ENCODE measurements at places on chromosomes 4 and X.

DNA sequence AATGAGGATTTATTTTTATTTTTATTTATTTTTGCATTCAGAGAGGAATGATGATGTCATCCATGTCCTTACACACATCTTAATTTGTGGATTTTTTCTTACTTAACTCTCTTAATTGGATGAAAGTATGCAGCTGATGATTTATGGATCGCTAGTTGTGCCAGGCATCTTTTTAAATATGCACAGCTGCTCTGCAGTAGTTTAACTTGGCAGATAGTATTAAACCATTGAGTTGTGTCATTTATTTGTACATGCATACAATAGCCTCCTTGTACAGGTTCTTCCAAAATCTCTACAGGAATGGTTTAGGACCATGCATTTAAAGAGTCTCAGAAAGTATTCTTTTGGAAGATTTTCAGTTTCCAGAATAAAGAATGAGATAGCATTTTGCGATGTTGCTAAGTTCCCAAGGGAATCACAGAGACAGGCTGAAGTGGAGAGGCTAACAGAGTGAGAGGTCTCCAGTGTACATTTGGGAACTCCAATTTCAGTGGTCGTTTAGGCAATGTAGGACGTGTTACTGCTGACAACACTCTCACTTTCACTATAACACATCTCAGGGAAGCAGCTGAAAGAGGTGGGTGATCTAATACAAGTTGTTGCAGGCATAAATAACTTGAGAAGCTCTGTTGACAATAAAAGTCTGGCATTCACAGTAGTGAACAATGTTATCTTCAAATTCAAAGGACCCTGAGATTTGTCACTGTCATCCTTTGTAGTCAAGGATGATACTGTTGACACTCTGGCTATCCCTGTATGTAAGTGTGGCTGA is 49.9 kb upstream of the SCRG1 start:
- DNase-seq, result peak; percentile 66

DNA sequence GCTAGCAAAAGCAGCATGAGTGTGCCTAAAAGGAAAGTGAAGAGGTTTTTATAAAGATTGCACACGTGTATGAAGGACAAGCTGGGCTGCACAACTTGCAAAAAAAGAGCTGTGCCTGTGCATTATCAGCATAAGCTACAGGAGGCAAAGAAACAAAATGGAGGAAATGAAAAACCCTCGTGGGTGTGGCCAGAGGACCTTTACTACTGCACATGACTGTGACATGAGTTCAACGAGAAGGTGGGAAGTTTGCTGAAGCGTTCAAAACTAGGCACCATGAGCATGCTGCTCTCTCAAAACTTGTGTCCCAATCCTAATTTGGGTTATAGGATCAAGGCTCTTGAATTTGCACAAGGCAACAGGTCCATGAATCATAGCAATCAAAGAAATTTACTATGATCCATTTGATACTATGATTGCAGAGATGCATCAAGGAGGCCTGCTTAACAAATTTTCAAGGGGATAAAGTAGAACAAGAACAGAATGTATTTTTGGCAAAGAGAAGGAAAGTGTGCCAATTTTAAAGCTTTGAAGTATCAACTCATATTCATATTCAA is 38.1 kb upstream of the CXorf38 start:
- DNase-seq, result no peak

GRCh38 chrX:8971116-8971515 is 62.8 kb downstream of the FAM9B start:
- peak; percentile 58 for DNase-seq

DNA sequence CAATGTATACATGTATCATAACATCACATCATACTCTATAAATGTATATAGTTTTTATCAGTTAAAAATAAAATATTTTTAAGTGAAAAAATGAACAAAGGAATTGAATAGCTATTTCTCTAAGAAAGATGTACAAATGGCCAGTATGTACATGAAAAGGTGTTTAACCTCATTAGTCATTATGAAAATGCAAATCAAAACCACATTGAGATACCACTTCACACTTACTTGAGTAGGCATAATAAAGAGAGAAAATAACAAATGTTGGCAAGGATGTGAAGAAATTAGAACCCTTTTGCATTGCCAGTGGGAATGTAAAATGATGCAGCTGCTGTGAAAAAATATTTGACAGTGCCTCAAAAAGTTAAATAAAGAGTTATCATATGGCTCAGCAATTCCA is 95.5 kb downstream of the IRS4 start:
- no peak for DNase-seq

- DNase-seq, result no peak
These were observed 113.7 kb upstream of the TBL1X start for GRCh38 chrX:9351126-9351525.

DNA sequence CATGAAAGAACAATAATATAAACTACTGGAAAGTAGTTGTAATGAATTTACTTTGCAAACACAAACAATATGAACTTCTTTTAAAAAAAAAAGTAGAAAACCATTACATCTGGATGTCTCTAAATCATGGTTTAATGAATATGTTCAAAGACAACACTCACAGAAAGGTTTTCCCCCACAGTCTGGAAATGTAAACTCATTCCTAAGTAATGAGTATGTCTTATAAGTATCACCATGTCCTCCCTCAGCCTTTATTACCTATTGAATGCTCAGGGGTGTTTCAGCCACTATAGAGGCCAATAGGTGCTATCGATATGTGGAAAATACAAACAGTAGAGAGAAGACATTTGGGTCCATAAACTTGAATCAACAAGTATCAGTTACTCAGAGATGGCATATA is 186.7 kb downstream of the PALLD start:
- DNase-seq, result peak; percentile 69

GRCh38 chr4:155900381-155900780 is 3.1 kb upstream of the TDO2 start:
- peak; percentile 89 for DNase-seq

DNA sequence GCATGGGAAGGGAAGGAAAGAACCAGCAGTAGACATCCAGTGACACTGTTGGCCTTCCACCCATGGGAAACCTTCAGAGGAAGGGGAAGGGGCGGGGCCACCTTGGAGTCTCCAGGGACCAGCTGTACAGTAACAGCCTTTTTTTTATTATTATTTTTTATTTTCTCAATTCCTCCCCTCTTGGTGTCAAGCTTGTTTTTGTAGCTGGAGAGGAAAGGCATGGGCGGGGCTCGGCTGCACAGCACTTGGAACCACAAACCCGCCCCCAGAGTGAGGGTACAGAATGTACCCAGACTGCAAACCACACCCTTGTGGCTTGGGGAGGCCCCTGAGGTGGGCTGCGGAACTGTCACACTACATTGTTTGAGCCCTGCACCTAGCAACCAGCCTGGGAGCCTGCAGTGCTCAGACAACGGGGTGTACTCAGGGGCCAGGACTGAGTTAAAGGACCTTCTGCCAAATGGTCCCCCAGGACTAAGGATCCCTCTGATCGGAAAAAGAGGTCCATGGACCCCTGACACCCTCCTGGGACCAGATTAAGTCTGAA is 45.7 kb downstream of the PRPS1 start:
- DNase-seq, result no peak

- DNase-seq, result peak; percentile 47
These were observed 54.6 kb upstream of the TENM3 start for GRCh38 chr4:182188622-182189021.

- DNase-seq, result no peak
These were observed 52.1 kb upstream of the RASGEF1B start for GRCh38 chr4:81523672-81524327.

DNA sequence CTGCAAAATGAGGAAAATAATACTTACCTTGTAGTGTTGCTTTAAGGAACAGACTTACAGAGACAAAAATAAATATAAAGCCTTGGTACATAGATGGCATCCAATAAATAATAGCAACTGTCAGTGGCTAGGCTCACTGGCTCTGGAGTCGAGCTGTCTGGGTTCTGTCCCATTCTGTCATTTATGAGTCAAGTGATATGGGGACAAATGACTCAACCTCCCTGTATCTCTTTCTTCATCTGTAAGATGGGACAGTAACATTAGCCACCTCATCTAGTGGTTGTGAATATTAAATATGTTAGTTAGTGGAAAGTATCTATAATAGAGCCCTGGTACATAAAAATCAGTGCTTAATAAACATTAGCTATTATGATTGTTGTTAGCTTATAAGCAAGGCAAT is 16.7 kb upstream of the GATB start:
- DNase-seq, result no peak

GRCh38 chrX:79556800-79557199 is 189.7 kb upstream of the ITM2A start:
- DNase-seq, result no peak

GRCh38 chrX:110755611-110756010 is 40.0 kb downstream of the CHRDL1 start:
- DNase-seq, result no peak

DNA sequence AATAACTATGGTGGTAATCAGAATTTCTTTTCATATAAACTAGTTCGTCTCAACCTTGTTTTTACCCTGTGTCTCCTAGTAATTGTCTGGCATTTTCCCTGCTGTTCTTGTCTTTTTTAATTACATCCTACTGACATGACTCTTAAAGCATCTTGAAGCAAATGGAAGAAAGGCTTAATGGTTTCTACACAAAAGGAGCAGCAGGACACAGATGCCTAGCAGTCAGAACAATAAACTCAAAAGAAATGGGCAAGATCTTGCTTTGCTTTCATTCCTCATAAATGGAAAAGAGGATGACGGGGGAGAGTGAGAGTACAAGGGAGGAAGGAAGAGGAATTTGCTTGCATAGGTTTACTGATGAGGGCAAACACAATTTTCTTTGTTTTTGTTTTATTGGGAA is 293.2 kb upstream of the EMCN start:
- no peak for DNase-seq

DNA sequence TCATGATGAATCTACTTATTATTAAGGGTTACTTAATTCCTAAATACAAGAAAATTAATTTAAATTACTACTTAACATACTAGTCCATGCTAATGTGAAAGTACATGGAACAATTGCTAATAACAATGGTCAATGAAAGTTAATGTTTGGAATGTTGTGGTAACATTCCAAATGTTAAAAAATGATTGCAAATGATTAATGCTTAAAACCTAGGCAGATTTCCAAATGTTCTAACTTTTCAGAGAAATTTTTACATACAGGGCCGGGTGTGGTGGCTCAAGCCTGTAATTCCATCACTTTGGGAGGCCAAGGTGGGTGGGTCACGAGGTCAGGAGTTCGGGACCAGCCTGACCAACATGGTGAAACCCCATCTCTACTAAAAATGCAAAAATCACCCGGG is 1851.3 kb upstream of the PCDH7 start:
- peak; percentile 71 for DNase-seq
